ENCODE measurements at places on chromosomes 2 and 18.

DNA sequence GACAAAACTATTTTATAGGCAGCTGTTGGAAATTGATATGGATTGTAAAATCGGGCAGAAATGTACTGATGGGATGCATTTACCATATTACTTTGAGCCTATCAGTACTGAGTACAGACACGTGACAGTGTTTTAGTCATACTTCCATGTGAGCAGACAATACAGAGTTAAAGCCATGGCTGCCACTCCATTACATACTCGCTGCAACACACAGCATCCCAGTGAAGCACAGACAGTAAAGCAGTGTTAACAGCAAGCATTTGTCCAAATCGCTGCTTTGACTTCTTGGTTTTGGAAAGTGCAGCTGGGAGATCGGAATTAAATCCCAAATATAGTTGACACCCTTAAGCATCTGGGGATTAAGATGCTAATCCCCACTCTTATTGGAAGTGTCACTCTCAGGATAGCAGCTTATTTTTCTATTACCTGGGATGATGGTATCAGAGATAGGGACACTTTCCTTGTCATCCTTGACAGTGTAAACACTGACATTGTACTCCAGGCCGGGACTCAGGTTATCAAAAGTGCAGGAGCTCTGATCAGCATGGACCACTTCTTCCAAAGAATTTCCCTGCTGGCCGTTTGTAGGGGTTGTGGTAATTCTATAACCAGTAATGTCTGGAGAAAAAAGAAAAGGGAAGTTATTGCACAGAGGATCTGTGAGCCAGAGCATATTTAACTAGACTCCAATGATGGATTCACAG lies 41.6 kb downstream of the FN1 start:
- DNase-seq = no peak

- DNase-seq = peak; percentile 59
Measured at GRCh38 chr2:166067229-166067628, 60.6 kb downstream of the SCN1A start.

DNA sequence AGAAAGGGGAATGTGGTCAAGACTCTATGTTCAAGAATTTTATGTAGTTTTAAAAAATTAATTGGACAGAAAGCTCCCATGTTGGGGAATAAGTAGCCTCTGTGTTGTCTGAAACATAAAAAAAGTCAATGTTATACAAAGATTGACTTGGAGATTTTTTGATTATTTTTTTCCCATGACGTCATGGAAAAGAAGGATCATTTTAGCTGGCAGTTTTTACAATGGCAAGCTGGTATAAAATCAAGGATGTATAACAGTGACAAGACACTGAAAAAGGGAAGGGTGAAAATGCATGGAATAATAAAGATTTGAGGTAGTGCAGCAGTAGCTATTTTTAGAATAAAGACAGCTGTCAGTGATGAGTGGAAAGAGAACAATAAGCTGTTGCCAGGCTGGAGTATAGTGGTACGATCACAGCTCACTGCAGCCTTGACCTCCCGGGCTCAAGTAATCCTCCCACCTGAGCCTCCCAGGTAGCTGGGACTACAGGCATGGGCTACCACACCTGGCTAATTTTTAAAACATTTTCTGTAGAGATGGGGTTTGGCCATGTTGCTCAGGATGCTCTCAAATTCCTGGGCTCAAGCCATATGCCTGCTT lies 9.2 kb downstream of the SLC39A10 start:
- DNase-seq = no peak

- no peak for DNase-seq
Measured at GRCh38 chr2:233079473-233079877, 19.3 kb downstream of the INPP5D start.

DNA sequence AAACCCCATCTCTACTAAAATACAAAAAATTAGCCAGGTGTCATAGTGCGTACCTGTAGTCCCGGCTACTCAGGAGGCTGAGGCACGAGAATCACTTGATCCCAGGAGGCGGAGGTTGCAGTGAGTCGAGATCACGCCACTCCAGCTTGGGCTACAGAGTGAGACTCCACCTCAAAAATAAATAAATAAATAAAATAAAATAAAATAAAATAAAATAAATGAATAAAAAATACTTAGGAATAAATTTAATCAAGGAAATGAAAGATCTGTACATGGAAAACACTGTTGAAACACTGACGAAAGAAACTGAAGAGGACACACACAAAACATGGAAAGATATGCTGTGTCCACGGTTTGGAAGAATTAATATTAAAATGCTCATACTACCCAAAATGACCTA lies 56.5 kb upstream of the ASPRV1 start:
- no peak for DNase-seq

- DNase-seq = peak; percentile 27
Measured at GRCh38 chr18:741931-742512, 29.6 kb upstream of the ENOSF1 start.

- DNase-seq = no peak
Measured at GRCh38 chr2:32358111-32358482, 1.3 kb downstream of the BIRC6 start.

GRCh38 chr18:26406854-26407517 lies 141.4 kb downstream of the KCTD1 start:
- DNase-seq = no peak

- DNase-seq = no peak
Measured at GRCh38 chr2:70745276-70745825, 22.6 kb downstream of the ADD2 start.

- peak; percentile 17 for DNase-seq
Measured at GRCh38 chr2:134718023-134718816, 580 bp downstream of the TMEM163 start.

GRCh38 chr2:208627916-208628315 lies 221.3 kb downstream of the PTH2R start:
- no peak for DNase-seq

DNA sequence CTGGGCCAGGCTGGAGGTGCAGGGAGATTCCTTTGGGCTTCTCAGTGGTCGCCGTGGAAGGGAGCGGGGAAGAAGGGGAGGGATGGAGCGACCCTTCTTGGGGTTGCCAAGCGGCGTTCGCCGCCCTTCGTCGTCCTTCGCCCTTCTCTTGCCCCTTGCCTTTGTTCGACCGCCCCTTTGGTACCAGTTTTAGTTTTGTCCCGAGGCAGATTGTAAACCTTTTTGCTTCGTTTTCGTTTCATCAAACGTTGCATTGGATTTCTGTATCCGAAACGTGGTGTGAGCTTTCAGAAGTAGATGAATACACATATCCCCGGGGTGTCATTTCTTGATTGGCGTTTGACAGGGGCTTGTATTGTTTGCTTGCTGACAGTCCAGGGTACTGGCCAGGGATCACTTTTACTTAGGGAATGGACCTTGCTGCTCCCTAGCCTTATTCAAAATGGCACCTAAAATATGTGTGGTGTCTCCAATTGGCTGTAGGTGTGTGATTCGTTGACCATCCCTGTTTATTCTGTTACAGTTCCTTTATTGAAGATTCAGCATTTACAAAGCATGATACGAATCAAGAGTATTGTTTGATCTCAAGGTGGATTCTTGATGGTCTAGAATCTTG lies 788 bp downstream of the USP14 start:
- peak; percentile 7 for DNase-seq

DNA sequence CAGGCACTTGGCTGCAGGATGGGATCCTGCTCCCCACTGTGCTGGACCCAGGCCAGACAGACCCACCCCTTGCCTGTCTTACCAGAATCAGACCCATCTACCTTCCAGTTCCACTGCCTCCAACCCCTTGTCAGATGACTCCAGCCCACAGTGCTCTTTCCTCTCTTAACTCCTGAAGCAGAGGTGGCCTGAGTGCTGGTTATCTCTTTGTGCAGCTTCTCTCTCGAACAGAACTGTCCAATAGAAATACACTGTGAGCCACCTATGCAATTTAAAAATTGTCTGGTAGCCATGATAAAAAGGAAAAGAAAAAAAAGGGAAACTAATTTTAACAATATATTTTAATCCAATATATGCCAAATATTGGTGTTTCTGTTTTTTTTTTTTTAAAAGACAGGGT lies 160.2 kb upstream of the SMAD2 start:
- DNase-seq = no peak

DNA sequence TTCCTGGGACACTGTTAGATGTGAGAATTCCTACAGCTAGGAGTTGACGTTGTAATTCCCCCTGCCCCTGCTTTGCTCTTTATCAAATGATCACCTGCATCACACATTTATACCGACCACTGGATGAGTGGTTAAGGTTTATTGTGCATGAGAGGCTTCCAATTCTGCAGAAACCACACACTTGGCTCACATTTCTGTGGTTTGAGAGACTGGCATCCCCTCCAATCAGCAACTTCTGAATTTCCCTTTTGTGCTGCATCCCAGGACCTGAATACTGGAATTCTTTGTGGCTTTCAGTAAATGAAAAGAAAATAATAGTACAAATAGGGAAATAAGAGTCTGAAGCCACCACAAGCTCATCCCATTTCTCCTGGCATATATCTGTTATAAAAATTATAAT lies 628.7 kb upstream of the PIK3C3 start:
- no peak for DNase-seq

DNA sequence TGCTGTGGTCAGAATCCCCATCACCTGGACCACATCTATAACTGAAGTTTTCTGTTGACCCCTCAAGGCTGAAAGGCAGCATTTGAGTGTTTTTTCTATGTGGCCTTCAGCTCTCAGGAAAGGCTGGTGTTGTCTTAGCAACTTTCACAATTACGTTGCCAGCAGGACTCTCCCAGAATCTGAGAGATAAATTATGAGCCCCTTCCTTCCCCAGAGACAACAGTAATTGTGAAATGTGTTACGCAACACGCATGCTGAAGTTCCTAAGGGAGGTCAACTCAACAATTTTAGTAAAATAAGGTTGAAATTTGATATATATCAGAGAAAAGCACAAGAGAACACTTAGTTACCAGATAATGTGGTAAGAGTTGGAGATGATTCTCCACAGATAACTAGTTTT lies 216.5 kb upstream of the SLC8A1 start:
- DNase-seq = peak; percentile 47

- DNase-seq = no peak
Measured at GRCh38 chr18:74006143-74006542, 141.5 kb downstream of the FBXO15 start.

DNA sequence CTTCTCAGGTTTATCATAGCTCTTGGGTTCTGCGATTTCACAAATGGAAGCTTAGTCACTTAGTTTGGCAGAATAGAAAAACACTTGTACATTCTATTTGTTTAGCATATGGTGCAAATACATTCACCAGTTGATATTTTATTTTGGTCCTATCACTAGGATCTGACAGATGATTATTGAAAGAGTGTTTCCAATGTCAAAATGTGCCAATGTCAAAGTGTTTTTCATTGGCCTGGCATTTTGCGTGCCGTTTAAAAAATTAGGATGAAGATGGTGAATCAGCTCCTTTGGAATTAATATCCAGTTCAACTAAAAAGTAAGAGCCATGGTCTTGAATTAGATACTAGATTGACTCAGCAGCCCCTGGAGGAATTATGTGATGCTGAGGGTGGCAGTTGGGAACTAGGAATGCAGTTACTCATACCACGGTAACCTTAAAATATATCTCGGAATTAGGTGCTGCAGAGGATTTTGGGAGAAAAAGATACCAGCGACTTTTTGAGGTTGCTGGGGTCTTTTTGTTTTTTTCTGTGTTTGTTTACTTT lies 87.0 kb downstream of the SPHKAP start:
- no peak for DNase-seq

- DNase-seq = no peak
Measured at GRCh38 chr2:188664951-188665595, 309.1 kb upstream of the COL3A1 start.

- no peak for DNase-seq
Measured at GRCh38 chr2:150042500-150043171, 444.8 kb downstream of the RND3 start.

- DNase-seq = no peak
Measured at GRCh38 chr2:127419448-127420038, 1.3 kb downstream of the PROC start.

DNA sequence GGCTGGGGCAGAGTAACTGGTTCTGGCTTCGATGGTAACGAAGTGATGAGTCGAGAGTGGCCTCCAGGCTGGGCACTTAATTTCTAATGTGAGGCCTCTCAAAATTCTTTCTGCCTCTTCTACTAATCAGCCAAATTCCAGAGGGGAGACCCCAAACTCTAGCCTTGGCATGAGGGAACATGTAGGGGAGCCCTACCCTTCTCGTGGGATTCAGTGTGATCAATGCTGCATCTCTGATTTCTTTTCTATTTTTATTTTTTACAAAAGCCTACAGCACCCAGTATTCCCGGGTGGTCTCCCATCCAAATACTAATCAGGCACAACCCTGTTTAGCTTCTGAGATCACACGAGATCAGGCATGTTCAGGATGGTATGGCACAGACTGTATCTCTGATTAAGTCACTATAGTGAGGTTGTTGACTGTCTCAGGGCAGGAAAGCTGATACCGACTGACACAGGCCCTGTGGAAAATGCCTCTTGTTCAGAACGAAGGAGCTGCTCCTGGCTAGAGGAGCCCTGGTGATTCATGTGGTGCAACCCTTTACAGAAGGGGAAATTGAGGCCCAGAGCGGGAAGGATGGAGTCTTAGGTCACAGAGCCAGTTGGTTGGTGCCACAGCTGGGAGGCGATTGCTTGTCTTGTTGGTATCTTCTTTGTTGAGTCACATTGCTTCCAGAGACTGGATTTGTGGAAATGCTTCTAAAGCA lies 126.3 kb upstream of the HS6ST1 start:
- DNase-seq = no peak

DNA sequence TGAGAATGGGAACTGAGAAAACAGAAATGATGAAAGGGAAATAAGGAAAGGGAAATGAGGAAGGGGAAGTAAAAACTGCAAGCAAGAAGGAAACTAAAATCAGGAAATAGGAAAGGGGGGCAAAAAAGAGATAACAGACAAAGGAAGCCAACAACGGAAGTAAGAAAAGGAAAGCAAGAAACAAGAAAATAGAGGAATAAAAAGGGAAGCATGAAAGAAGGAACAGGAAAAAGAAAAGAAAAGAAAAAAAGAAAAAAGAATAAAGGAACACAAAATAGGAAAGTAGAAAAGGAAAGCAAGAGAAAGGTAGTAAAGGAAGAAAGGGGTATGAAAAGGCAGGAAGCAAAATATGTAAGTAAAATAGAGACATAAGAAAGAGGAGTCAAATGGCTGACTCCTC lies 241.2 kb upstream of the NCKAP5 start:
- DNase-seq = no peak

DNA sequence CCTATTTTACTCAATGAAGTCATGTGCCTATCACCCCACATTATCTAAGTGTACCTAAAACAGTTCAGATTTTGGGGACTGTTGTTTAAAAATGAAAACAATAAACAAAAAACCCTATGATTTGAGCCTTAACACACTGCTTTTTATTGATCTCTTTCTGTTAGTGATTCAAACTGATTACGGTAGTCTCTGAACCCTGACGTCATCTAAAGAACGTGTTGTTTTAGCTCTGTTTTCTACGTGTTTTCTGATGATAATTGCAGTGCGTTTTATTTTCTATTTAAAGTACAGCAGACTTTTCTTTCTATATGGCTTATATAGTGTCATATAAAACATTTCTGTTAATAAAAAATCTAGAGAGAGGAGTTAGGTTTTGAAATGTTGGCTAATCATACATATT lies 93.9 kb upstream of the FAM237A start:
- no peak for DNase-seq

- no peak for DNase-seq
Measured at GRCh38 chr2:119461811-119462210, 30.2 kb downstream of the TMEM37 start.

All from inflammatory macrophage (primary cell).